ENCODE measurements at places on chromosomes 6 and 20.

DNA sequence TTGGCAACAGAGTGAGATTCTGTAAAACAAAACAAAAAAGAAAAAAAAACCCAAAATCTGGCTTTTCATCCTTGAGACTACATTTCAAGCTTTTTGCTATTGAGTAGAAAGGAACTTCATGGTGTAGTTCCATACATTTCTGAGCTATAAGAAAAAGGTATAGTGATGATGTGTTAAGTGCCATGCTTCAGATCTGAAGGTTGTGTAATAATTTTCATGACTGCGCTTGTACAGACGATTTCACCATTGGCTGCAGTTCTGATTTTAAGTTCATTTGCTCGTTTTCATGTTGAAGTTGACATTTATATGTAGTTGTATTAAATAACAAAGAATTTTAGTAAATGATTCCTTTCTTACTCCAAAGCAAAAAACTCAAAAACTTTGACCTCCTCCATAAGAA lies 247.6 kb downstream of the ARID1B start:
- no peak for DNase-seq

GRCh38 chr20:22576733-22577514 lies 7.4 kb downstream of the FOXA2 start:
- no peak for DNase-seq

DNA sequence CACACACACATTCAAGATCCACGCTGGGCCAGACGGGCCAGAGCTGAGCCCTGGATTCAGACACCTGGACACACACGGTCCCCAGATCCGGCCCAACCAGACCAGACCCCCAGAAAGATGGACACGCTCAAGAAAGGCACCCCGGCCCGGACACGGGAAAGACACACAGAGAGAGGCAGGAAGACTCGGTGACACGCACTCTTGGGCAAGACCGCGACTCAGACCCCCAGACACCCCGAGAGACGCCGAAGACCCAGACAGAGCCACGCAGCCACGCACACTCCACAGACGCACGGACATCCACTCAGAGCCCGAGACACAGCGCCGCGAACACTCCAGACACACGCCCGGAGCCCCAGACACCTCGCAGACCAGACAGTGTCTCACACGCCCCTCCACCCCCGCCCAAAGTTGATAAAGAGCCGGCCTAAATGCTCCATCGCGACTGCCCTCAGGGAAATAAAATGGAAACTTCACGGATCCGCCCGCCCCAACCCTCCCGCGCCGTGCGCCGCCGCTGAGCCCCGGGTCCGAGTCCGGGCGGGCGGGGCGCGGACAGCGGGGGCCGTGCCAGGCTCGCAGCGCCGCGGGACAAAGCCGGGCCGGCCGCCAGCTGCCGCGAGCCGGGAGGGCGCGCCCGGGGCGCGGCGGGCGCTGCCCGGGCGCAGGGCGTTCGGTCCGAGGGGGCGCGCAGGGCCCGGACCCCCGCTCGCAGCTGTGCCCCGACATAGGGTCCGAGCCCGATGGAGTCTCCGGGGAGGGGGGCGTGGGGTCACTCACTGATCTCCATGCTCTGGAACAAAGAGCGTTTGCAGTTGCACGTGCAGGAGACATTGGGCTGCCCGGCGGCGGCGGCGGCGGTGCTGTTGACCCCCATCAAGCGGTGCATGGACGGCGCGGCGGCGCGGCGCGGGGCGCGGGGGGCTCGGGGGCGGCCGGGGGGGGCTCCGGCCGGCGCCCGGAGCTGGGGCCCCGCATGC lies 831 bp downstream of the PMEPA1 start:
- DNase-seq: peak; percentile 37

GRCh38 chr20:63067721-63068560 lies 61.2 kb upstream of the BHLHE23 start:
- no peak for DNase-seq

GRCh38 chr6:106244931-106245330 lies 80.6 kb downstream of the ATG5 start:
- no peak for DNase-seq

DNA sequence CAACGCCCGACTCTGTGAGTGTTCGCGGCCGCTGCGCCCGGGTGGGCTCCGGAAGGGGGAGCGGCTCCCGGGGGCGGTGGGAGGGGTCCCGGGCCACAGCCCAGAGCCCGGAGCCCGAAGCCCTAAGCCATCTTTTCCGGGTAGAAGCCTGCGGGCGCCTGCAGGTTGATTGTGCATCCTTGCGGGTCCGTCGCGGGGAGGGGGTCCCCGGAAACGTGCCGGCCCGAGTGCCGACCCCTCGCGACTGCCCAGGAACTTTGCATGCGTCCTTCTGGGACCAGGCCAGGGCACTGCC lies 413 bp downstream of the PTPRA start:
- DNase-seq: peak; percentile 45

DNA sequence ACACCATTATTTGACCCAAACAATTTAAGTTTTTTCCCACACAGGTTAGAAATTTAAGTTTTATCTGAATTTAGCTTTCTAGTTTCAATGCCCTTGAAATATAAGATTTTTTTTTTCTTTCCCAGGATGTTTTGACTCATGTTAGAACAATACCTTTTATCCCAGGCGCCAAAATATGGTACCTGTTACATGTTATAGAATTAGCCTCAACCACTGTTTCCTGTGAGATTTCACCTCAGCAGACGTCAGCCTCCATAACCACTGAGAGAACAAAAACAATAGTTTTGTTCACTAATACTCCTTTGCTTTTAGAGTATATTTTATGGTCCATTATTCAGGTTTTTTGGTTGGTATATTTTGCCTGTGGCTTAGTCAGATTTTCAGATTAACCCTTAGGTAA lies 302.9 kb downstream of the CDKAL1 start:
- DNase-seq: no peak

DNA sequence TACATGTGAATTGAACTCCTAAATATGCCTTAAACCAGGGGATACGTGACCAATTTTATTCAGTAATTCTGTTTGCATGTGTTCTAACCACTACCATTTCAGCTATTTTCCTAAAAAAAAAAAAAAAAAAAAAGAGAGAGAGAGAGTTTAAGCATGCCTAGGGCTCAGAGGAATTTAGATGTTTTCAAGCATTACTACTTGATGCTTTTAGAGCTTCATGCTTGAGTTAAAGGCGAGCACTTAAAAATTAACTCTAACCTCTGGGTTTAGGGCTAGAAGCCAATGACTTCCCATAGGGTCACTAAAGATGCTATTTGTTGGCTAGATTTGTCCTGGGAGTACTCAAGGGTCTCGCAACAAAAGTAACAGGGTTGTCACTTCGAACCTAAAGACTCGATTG lies 217.7 kb downstream of the ATXN1 start:
- DNase-seq: no peak

DNA sequence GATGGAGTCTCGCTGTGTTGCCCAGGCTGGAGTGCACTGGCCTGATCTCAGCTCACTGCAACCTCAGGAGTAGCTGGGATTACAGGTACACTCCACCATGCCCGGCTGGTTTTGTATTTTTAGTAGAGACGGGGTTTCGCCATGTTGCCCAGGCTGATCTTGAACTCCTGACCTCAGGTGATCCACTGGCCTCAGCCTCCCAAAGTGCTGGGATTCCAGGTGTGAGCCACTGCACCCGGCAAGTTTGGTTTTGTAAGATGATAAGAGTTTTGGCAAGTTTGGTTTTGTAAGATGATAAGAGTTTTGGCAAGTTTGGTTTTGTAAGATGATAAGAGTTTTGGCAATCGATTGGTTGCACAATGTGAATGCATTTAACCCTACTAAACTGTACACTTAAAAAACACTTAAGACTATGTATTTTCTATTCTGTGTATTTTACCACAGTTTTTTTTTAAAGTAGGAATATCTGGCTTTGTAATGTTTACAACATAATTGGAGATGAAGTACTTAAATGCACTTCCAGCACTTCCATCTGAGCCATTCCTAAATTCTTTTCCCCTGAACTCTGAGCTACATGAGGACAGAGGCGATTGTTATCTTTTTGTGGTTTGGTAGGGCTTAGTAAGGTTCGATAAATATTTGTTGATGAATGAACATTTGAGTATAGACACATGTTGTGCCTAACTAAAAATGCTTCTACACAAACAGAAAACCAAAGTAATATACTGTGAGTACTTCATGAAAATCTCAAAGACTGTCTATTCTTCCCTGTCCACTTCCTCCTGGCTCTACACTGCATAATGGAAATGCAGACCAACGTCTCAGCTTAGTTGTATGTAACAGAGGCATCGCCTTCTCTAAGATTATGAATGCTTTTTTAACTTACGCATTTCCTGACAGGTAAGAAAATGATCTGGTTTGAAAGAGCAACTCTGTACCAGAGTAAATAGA lies 18.8 kb downstream of the SAMHD1 start:
- DNase-seq: no peak

- no peak for DNase-seq
These were observed 131.6 kb downstream of the KIF16B start for GRCh38 chr20:16441546-16442164.

GRCh38 chr20:14883324-14883723 lies 545.9 kb upstream of the FLRT3 start:
- no peak for DNase-seq

DNA sequence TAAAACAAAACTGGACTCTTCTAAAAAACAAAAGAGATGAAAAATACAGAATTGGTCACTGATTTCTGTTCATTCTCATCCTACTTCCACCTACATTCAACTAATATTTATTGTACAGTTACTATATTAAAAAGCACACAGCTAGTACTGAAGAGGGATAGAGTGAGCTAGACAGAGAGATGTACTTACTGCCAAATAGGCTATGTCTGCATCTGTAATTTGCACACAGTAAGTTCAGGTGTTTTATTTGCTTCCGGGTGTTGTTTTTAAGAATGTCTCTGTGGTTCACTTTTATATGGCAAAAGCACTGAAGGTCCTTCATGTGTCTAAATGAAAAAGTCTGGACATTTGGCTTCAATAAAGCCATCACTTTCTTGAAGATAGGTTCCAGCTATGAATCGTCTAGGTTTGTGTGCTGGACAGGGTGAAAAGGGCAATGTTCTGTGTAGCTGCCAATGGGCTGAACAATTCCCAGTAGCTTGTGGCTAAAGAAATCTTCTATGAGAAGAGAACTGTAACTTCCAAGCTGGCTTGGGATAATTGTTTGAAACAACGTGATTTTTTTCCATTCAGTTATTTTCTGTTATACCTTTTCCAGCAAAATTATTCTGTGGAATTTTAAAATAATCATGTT lies 47.3 kb downstream of the EPB41L2 start:
- DNase-seq: no peak

GRCh38 chr6:144027932-144028587 lies 20.0 kb upstream of the PLAGL1 start:
- DNase-seq: no peak

- no peak for DNase-seq
These were observed 1.4 kb downstream of the IL22RA2 start for GRCh38 chr6:137171824-137172733.

DNA sequence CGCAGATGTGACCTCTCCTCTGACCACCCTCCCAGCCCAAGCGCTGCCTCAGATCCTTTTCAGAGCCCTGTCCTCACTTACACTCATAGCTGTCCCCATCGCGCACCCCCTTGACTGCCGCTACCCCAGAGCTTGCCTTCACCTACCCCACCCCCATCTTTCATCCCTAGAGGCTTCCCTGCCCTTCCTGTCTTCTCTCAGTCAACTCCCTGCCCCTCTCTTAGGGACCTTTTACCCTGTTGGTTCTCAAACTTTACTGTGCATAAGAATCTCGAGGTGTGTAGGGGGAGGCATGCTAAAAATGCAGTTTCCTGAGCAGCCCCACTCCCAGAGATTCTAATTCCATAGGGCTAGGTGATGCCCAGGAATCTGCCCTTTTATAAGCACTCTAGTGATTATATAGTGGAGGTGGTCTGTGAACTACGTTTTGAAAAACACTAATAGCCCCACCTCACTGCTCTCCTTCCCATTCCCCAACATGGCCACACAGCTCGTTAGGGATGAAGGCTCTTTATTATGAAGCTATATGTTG lies 725 bp downstream of the TM9SF4 start:
- DNase-seq: no peak

DNA sequence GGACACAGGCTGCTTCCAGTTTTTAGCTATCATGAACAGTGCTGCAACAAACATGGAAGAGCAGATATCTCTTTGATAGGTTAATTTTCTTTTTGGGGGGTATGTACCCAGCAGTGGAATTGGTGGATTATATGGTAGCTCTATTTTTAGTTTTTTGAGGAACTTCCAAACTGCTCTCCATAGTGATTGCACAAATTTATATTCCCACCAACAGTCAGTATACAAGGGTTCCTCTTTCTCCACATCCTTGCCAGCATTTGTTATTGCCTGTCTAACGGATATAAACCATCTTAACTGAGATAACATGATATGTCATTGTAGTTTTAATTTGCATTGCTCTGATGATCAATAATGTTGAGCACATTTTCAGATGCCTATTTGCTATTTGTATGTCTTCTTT lies 237.6 kb downstream of the MMUT start:
- no peak for DNase-seq

GRCh38 chr20:36700438-36700837 lies 45.5 kb downstream of the NDRG3 start:
- DNase-seq: no peak

- DNase-seq: no peak
These were observed 898.8 kb downstream of the KIF16B start for GRCh38 chr20:15674253-15675060.

- DNase-seq: no peak
These were observed 60.0 kb downstream of the TTI1 start for GRCh38 chr20:37973059-37973910.

- DNase-seq: peak; percentile 48
These were observed at the start of gene PPT2 for GRCh38 chr6:32153564-32154513. PPT2 (plus strand) TSS chr6:32154141; CDS start chr6:32154595, 454 bp downstream.

- no peak for DNase-seq
These were observed 277.7 kb downstream of the KIF16B start for GRCh38 chr20:16295534-16295933.

- no peak for DNase-seq
These were observed 95.5 kb downstream of the QRSL1 start for GRCh38 chr6:106724848-106725247.

DNA sequence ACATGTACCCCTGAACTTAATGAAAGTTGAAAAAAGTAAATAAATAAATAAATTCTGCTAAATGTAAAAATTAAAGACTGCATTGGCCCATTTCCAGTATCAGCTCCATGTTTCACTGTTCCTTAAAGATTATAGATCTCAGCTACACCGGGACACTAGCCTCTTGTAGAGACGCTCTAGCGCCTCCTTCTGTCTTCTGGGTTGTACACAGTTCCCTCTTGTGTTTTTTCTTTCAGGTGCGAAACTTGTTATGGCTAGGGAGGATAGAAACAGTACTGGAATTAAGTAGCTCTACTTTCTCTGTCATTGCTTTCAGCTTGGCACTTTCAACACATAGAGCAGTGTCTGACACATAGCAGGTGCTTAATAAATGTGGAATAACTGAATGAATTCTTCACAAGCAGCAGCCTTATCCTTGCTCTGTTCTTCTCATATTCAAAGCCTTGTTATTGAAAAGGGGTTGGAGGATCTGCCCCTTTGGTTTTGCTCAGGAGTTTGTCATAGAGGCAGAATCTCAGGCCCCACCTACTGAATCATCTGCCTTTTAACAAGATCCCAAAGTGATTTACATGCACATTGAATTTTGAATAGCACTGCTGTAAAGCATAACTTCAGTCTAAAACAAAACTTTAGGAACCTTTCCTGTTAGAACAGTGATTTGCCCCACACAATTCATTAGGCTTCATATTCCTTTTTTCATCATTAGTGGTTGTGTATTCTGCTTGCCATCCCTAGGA lies 92.3 kb downstream of the FIG4 start:
- no peak for DNase-seq
